ENCODE measurements at places on chromosomes 12 and 14.

- no peaks in the 10 kb centered on the region for H3K27me3 ChIP-seq
- H3K4me1 ChIP-seq, result peaks cover 21% of the 10 kb centered on the region
- no peak for DNase-seq
Observed at GRCh38 chr12:69065775-69066174, 132.8 kb upstream of the CPM start.

- no peak overlapping the region for H3K27ac ChIP-seq
- DNase-seq, result no peak
- no peaks in the 10 kb centered on the region for H3K36me3 ChIP-seq
- H3K4me1 ChIP-seq, result peaks cover 14% of the 10 kb centered on the region
- H3K27me3 ChIP-seq, result peaks cover 5% of the 10 kb centered on the region
Observed at GRCh38 chr14:94144765-94145164, 15.4 kb upstream of the IFI27L2 start.

GRCh38 chr14:78637908-78638475 is 467.8 kb downstream of the NRXN3 start:
- DNase-seq, result no peak
- no peak overlapping the region for H3K27ac ChIP-seq
- H3K4me1 ChIP-seq, result no peaks in the 10 kb centered on the region
- H3K27me3 ChIP-seq, result peaks cover 10% of the 10 kb centered on the region

- H3K27me3 ChIP-seq, result peaks cover 10% of the 10 kb centered on the region
- no peaks in the 10 kb centered on the region for H3K36me3 ChIP-seq
- H3K4me1 ChIP-seq, result peaks cover 13% of the 10 kb centered on the region
- no peak for DNase-seq
Observed at GRCh38 chr12:123763093-123763492, 992 bp downstream of the DNAH10 start.

DNA sequence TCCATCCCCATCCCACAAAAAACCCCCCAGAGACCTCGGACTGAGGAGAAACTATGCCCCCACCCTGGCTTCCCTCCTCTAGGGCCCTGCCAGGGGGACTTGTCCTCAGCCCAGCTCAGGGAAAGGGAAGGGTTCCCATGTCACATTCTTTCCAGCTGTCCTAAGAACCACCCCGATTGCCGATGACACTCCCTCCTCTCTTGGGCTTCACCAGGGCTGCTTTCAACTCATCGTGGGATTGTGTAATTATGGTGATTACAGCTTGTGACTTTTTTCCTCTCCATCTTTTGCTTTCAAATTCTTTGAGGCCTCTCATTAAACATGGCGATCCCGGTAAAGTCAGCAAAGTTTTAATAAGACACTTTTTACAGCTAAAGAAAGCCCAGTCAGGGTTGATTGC is 344.0 kb downstream of the DPF3 start:
- H3K4me3 ChIP-seq, result no peak overlapping the region
- H3K27me3 ChIP-seq, result peaks cover 7% of the 10 kb centered on the region
- no peak for DNase-seq
- peaks cover 6% of the 10 kb centered on the region for H3K4me1 ChIP-seq
- no peak overlapping the region for H3K27ac ChIP-seq

GRCh38 chr12:94704452-94705306 is 54.3 kb upstream of the TMCC3 start:
- H3K4me1 ChIP-seq, result peaks cover 6% of the 10 kb centered on the region
- H3K4me3 ChIP-seq, result no peak overlapping the region
- peaks cover 6% of the 10 kb centered on the region for H3K27me3 ChIP-seq
- DNase-seq, result no peak
- no peak overlapping the region for H3K27ac ChIP-seq

DNA sequence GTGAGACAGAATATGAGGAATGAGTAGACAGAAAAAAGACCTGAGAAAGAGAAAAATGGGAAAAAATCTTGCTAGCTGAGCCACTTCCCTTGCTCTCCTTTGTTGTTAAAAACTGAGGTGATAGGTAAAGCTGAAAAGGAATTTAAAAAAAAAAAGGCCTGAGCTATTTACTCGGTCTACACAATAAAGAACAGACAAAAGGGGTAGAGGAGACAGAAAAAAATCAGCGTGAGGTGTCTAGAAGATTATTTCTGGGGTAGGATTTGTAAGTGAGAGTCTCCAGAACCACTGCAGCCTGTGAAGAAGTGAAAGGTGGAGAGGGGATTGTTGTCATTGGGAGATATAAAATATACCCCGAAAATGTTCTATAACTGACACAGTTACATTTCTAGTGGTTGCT is 98.8 kb downstream of the EXOC5 start:
- no peaks in the 10 kb centered on the region for H3K36me3 ChIP-seq
- no peak overlapping the region for H3K4me3 ChIP-seq
- H3K4me1 ChIP-seq, result no peaks in the 10 kb centered on the region
- no peak overlapping the region for H3K27ac ChIP-seq

DNA sequence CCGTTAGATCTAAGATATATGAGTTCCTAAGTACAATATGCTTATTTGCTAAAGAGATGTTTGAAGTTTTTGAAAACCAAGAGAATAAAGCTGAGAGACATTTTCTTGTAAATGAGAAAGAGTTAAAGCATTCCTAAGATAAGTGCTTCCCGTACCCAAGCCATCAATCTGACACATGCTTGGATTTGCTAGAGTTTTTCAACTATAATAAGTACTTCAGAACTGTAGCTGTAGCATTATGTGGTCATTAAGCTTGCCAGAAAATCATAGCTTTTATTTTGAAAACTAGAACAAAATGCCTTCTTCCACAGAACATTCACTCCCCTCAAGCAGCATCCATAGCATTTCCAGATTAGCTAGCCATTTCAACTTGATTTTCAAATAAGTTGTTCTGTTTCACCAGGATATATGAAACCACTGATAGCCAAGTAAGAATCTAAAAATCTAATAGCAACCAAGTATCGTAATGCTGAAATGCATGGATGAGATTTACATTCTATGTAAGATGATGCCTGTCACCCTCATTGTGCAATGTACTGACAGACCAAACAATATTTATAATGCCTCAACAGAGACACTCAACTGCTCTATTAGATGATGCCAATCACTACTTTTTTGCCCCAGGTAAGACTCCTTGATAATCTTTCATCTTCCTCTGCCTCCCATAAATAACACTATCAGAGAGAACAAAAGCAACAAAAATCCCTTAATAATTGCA is 8.0 kb downstream of the SNW1 start:
- H3K27ac ChIP-seq, result no peak overlapping the region
- H3K27me3 ChIP-seq, result no peaks in the 10 kb centered on the region
- H3K36me3 ChIP-seq, result peaks cover 38% of the 10 kb centered on the region

GRCh38 chr12:59459966-59460660 is 135.7 kb upstream of the SLC16A7 start:
- no peak overlapping the region for H3K27ac ChIP-seq
- H3K4me1 ChIP-seq, result no peaks in the 10 kb centered on the region
- H3K36me3 ChIP-seq, result no peaks in the 10 kb centered on the region
- H3K4me3 ChIP-seq, result no peak overlapping the region
- no peaks in the 10 kb centered on the region for H3K27me3 ChIP-seq

DNA sequence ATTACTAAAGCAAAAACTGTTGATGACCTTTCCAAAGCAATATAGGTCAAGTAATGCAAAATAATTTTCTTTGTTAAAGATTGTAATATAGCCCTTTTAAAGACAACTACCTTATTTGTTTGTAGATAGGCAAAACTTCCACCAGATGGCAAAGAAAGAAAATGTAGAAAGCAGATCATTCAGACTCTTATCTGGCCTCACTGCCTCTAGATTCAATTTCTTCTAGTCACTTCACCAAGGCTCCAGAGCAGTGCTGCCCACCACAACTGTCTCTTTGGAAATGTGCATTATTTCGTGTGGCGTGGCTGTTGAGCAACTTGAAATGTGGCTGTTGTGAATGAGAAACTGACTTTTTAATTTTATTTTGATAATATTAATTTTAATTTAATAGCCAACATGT is 127.1 kb downstream of the ITPR2 start:
- peaks cover 13% of the 10 kb centered on the region for H3K36me3 ChIP-seq
- DNase-seq, result no peak
- H3K4me1 ChIP-seq, result no peaks in the 10 kb centered on the region

- no peaks in the 10 kb centered on the region for H3K27me3 ChIP-seq
- DNase-seq, result no peak
- H3K4me3 ChIP-seq, result no peak overlapping the region
Observed at GRCh38 chr14:64681796-64682710, 22.2 kb upstream of the PLEKHG3 start.

GRCh38 chr12:106631150-106631549 is 48.3 kb downstream of the RFX4 start:
- H3K27ac ChIP-seq, result no peak overlapping the region
- H3K4me3 ChIP-seq, result no peak overlapping the region
